ENCODE measurements at places on chromosomes 6 and 20.
A peak's percentile ranks its signal among the peaks of the same experiment; 100 is the strongest.

DNA sequence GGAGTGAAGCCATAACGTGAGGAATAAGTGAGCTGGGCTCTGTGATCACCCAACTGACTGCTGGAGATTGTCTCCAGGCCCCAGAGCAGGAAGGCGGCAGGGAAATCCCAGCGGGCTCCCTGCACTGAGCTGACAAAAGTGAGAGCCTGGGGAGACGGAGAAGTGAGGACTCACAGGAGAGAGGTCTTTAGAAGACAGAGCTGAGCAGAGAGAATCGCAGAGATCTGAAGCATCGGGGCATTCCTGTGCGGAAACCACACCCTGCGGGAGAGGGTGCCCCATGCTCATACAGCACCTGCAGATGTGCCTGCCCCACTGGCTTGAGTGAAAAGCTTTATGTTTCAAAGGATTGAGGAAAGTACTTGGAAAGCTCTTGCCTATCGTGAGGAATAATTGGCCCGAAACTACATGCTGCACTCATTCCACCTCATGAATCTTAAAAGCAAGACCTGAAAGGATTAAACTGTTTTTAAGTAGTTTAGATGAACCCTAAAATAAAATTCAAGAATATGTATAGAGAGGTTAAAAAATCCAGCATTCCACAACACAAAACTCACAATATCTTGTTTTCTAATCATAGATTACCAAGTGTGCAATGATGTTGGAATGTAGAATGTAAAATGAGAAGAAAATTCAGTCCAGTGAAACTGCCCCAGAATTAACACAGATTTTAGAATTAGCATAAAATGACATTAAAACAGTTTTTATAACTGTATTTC is 17.7 kb upstream of the THBS2 start:
- DNase-seq, result no peak

- DNase-seq, result no peak
Measured at GRCh38 chr6:145132709-145133108, 602.6 kb downstream of the EPM2A start.

DNA sequence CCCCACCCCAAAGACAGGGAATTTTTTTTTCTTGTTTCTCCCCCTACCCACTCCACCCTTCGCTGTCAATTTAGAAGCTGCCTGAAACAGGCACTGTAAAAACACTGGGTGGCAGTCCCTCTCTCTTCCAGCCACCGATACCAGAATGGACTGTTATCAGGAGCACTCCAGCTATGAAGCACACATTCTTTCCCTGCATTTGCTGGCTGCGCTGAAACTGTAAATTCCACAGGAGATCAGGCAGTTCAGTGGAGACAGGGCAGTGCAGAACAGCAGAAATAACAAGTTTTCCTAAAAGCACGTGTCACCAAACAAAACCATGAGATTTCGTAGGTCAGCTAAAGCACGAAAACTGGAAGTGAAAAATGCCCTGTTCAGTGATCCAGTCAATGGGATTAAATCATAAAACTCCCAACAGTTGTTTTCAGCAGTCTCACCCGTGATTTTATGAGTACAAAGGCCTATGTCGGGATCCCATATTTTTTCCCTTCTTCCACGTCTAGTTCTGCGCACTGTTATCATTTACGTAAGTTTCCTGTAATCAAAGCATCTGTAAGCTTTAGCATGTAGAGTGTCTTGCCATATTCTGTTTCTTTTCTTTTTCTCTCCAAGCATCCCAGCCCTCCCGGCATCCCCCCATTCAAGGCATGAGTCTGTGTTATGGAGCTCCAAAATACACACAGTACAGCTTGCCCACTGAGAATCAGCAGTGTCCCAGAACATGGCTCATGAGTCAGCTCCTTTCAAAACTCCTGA is 359.9 kb upstream of the EPHA7 start:
- no peak for DNase-seq

- no peak for DNase-seq
Measured at GRCh38 chr6:133040094-133040802, 200.9 kb upstream of the EYA4 start.

DNA sequence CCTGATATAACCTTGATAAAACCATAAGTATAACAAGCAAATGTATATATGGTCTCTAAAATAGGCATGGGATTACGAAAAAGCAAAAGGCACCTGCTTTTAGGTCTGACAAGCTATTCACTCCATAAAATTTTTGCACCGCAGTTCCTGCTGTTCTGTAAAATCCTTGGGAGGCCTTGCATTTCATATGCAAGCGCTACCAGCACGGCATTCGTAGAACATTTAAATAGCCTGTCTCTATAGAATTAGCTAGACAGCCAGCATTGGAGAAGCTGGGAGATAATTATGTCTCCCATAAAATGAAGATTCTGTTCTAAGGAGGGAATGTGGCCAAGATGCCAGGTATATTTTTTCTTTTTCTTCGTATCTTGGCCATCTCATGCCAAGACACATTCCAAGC is 64.5 kb upstream of the ATXN1 start:
- DNase-seq, result no peak

DNA sequence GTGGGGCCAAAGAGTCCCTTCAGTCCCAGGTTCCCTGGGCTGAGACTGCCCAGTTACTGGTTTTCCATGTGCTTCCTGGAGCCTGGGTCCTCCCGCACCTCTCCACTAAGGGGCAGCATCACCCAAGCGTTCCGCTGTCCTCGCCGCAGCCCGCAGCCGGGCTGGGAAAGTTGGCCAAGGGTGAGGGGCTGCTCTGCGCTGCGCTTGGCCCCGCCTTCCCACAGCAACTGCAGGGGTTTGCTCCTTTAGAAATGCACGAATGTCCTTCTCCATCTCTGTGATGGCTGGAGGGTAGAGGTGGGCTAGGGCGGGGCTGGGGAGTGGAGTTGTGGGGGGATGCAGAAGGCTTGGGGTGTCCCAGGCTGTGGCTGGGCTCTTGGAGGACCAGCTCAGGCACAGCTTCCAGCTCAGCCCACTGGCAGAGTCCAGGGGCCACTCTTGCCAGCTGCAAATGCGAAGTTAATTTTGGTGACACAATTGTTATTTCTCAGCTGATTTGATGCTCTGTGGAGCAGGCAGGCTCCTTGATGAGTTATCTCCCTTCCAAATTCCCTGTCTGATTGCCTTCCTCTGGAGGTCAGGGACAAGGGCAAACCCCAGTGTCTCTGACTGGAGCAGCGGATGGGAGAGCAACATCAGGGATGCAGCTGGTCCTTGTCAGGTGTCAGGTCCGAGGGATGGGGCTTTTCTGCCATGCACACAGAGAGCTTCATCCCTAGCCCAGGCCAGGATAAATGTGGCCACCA is 63.2 kb downstream of the NOL4L start:
- peak; percentile 53 for DNase-seq

Data from DMS79 (cell line).